ENCODE measurements at places on chromosomes 5 and 9. TPM values are rescaled to one million over a fixed set of nuclear protein-coding genes. Genes with fewer than 3 reads are reported as not detected.

Gene FAM78A
- total RNA-seq = 0.34 TPM

Gene ACTL7A
- total RNA-seq = not detected

Gene AQP3
- total RNA-seq = 22.7 TPM

Gene PCDHB6
- 1.1 TPM for total RNA-seq

Gene SHOC1
- total RNA-seq = not detected

Gene FKBP15
- 17.0 TPM for total RNA-seq

Gene LECT2
- not detected for total RNA-seq

Gene NOXA1
- total RNA-seq = 1.7 TPM

Gene TXNDC8
- not detected for total RNA-seq

Gene CDO1
- total RNA-seq = not detected

Gene SELENOP
- 0.18 TPM for total RNA-seq

Gene WNK2
- 5.8 TPM for total RNA-seq

Gene DOCK2
- 2.0 TPM for total RNA-seq

Gene TMEM252
- total RNA-seq = not detected

Gene CSF2
- total RNA-seq = 0.38 TPM

Gene RGS7BP
- total RNA-seq = not detected

Gene IL13
- total RNA-seq = not detected

Gene ROPN1L
- total RNA-seq = 2.1 TPM

Gene TNC
- total RNA-seq = 0.42 TPM

Gene PRDM9
- not detected for total RNA-seq

Gene NUTM2G
- total RNA-seq = not detected

Gene FAM53C
- total RNA-seq = 21.5 TPM

Gene SPATA6L
- 2.8 TPM for total RNA-seq

Gene JADE2
- 34.9 TPM for total RNA-seq

Gene DIMT1
- 38.3 TPM for total RNA-seq

Gene PCSK1
- total RNA-seq = 0.16 TPM

Gene PWWP2A
- 7.7 TPM for total RNA-seq

Gene LCN10
- not detected for total RNA-seq

Gene CATSPER3
- 0.22 TPM for total RNA-seq

Gene PCDH1
- 3.4 TPM for total RNA-seq

Gene DND1
- 0.47 TPM for total RNA-seq

Gene ADAMTS6
- total RNA-seq = 0.10 TPM

Gene SHISAL2B
- not detected for total RNA-seq

Gene AGXT2
- not detected for total RNA-seq

Gene PCDH12
- 0.06 TPM for total RNA-seq

Gene MCC
- 0.43 TPM for total RNA-seq

Gene OR1J2
- not detected for total RNA-seq

Gene LAMC3
- total RNA-seq = 2.0 TPM

Gene ECSCR
- not detected for total RNA-seq

Gene SPINK13
- not detected for total RNA-seq

Gene PRR7
- 32.8 TPM for total RNA-seq

Gene CTSV
- total RNA-seq = 13.0 TPM

Gene PCDHA6
- total RNA-seq = 0.08 TPM

Gene HNRNPA0
- 49.0 TPM for total RNA-seq

Gene SMIM32
- not detected for total RNA-seq

Gene STPG3
- not detected for total RNA-seq

Gene PCDHA3
- 1.0 TPM for total RNA-seq

Gene SOX30
- not detected for total RNA-seq

Gene PCDHB3
- 0.07 TPM for total RNA-seq

Measured in A549 treated with Hydrocortisone at 1 μM for 4 hours (cell line).